Colonic mucosa (tissue), 4 donors: ENCODE measurements at places on chromosomes 3 and 15. TPM values are rescaled to one million over a fixed set of nuclear protein-coding genes. Genes with fewer than 3 reads are reported as not detected.

DNA sequence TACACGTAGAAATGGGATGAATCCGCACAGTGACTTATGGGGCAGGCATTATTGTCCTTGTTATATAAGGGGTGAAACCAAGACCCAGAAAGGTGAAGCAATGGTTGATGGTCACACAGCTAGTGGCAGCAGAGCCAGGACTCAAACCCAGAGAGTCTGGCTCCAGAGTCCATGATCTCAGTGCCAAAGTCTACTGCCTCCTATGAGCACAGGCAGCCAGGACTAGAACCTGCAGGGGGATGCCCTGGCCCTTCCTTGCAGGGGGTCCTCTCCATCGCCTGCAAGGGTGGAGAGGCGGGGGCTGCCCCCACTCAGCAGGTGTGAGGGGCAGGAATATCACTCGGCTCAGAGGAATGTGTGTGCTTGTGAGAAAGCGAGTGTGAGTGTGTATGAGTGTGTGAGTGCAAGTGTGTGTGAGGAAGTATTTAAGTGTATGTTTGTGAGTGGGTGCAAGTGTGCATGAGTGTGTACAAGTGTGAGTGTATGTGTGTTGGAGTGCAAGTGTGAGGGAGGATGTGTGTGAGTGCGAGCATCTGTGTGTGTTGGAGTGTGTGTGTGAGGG, 44.7 kb downstream of the UMPS start:
- no peak for DNase-seq

TGM4 gene
- not detected for total RNA-seq

DNA sequence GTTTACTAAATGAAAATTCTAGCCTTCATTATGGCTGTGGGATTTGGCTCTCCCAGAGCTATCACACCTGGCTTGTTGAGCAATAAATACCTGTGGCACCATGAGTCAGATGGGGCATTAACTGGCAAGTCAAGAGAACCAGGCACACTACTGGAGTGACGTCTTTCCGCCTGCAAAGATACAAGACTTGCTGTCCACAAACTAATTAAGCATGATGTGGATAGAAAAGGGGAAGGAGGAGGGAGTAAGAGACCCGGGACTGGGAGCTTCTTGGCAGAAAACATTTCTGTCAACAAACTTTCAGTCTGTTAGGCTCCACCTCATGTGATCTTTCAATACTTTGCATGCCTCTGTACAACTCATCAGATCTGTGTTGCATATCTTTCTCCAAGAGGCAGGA, 56.5 kb downstream of the CLDN1 start:
- DNase-seq: peak; percentile 55

THBS1 gene
- total RNA-seq: 390 TPM

DMXL2 gene
- 21.7 TPM for total RNA-seq
